Stimulated activated CD8-positive, alpha-beta memory T cell treated with anti-CD3 and anti-CD28 coated beads, Interleukin-15, amount 100 ng/mL, for 1 hour (primary cell): ENCODE measurements at places on chromosomes 1 and 21.
A peak's percentile ranks its signal among the peaks of the same experiment; 100 is the strongest.

DNA sequence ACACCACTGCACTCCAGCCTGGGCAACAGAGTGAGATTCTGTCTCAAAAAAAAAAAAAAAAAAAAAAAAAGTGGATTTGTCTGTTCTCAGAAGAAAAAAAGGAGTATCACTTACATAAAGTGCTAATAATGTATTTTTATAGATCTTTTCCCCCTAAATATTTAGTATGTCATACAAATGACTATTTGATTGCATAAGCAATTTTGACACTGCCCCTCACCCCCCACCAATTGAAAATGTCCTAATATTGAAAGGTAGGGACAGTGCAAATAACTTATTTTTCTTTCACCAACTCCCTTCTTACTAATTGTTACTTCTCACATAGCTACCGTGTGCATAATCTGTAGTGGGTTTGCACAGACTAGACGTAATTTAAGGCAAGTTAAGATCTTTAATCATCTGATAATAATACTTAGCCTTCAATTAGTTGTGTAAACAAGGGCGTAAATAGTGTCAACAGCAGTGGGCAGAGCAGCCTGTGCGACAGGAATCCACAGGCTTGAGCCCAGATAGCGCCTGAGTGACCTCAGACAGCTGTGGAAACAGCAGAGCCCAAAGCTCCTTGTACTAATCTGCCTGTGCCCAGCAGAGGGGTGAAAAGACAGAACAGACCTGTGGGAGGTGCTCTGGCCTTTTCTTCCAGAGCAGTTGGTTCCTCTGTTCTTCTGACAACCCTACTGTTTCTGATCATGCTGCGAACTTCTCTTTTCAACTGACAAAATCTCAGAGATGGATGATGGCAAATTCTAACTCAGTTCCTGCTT lies 4.5 kb upstream of the IER5 start:
- peak; percentile 29 for DNase-seq

DNA sequence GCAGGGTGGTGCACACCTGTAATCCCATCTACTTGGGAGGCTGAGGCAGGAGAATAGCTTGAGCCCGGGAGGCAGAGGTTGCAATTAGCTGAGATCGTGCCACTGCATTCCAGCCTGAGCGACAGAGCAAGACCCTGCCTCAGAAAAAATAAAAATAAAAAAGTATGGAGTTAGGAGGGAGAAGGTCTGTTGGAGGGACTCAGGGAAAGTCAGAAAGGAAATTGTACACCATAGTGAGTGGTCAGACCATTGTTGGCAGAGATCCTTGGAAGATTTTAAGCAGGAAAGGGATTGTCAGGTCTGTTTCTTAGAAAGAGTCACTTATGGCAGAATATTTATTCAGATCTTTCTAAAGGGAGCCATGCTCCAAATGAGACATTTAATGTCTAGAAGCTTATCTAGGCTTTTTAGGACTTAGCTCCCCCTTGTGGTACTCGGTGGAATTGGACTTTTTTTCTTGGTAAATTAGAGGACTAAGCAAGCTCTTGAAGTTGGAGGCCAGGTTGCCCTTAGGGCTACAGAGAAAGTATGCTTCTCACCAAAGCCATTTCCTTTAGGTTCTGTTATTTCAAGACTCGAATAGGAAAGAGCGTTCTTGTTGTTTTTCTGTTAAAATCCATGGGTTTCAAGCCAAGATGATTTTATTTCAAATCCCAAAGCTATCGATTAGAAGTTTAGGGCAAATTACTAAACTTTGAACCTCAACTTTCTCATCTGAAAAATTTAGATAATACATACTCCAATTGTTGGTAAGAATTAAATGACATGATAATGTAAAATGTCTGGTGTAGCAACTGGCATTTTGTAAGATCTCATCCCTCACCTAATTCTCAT lies 16.5 kb downstream of the MIA3 start:
- peak; percentile 65 for DNase-seq

- no peak for DNase-seq
These were observed 23.5 kb downstream of the MIA3 start for GRCh38 chr1:222641269-222641948.

DNA sequence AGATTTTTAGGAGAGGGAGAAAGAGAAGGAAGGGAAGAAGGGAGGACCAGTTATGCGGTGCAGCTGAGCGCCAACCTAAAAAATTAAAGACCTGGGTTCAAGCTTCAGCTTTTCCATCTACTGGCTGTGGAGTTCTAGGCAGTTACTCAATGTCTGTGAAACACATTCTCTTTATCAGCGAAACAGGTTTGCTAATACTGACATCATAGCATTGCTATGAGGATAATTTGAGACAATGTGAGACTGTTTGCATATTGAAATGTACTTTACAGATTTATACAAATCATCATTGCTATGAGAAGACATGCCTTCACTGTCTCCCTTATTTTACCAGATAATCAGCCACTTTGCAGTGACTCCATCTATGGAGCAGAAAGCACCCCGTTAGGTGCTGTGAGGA lies 222.9 kb upstream of the SGIP1 start:
- DNase-seq = no peak

- DNase-seq = no peak
These were observed 1.4 kb upstream of the S100A4 start for GRCh38 chr1:153546796-153547559.

DNA sequence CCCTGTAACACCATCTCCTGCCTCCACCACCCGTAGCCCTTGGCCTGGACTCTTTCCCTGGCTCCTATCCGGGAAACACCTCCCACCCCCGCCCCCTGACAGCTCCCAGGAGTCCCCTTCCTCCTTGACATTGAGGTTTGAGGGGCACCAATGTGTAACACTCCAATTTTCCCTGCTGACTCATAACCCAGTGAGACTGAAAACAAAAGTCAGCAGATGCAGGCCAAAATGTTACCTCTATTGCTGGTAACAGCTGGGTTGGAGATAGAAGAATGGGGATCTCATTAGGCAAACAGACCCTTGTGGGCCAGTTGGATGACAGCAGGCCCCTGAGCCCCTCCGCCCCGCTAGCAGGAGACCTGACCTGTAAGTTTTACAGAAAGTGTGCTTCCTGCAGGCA lies 237.2 kb downstream of the KAZN start:
- DNase-seq = no peak

GRCh38 chr1:1666526-1666925 lies 7.7 kb upstream of the CDK11B start:
- DNase-seq = no peak

DNA sequence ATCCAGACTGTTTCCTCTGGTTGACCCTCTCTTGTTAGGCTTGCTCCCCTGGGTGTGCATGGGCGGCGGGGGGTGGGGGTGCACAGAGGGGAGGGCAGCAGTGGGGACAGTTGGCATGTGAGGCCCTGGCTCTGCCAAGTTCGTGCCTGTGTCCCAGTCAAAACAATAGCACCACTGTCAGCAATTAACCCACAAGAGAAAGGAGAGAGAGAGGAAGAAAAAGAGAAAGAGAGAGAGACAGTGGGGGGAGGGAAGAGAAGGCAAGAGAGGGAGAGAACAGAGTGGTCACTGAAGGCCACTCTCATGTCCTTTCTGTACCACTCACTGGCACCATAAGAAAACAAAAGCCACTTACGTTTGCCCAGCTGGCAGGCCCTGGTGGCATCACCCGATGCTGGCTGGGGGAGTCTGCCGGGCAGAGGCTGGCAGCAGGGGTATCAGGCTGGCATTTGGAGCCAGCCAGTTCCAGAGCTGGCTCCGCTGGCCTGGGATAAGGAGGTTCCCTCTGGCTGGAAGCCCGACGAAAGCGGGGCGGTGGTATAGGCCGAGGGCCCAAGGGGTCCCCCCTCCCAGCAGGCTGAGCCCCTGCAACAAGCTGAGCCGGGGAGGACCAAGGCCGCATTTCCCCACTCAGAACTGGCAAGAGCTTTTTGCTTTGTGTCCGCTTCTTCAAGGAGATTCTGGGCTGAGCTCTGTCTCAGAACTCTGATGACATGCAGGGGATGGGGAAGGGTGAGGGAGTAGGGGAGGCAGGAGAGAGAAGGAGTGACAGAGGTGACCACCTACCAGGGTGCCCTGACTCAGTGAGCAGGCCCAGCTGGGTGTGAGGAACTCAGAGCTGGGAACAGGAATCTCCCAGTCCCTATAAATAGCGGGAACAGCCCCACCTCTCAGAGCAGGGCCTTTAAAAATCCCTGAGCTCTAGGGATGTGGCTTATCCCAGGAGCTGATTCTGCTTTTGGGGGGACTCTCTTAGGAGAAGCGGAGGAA lies 27.9 kb downstream of the PIK3C2B start:
- DNase-seq = no peak

DNA sequence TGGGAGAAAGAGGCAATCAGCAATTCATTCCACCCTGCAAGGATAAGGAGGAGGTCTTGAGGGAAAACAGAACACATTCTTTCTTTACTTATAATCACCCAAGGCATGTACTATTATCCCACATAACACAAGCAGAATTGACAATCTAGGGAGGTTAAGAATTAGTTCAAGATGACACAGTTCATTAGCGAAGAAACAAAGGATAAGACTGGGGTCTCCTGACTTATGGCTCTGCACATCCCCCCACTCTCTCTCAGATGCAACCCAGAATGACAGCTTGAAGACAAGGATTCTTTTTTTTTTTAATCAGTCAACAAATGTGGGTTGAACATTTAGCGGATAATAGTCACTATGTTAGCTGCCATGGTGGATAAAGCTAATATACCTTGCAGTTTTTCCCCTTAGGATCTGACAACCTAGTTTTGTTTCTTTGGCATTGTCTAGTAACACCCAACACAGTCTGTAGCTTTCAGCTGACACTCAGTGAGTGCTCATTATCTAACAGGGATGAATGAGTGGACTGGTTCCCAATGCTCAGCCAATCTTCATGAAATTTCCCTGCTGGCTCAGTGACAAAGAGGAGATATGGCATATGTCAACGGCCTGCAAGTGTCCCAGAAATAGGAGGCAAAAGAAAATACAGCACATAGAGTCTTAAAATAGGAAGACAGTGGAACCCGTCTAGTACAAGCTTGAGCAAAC lies 35.1 kb downstream of the RXRG start:
- no peak for DNase-seq

- DNase-seq = no peak
These were observed 51.5 kb upstream of the PTCH2 start for GRCh38 chr1:44894591-44894990.

DNA sequence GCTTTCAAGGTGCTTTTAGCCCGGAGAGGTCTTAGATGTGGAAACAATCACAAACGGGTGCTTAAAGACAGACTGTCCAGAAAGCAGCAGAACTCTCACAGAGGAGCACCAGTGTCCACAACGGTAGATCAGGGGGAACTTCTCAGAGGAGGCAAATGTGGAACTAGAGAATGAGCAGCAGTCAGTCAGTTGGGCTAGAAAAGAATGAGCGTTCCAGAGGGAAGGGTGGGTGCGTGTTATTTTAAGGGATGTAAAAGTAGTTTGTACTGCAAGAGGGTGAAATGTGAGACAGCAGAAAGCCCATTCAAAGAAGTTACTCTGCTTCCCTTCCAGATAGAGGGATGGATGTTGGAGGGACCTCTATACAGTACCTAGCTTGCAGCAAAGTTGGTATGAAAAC lies 30.9 kb downstream of the RGS5 start:
- DNase-seq = no peak

DNA sequence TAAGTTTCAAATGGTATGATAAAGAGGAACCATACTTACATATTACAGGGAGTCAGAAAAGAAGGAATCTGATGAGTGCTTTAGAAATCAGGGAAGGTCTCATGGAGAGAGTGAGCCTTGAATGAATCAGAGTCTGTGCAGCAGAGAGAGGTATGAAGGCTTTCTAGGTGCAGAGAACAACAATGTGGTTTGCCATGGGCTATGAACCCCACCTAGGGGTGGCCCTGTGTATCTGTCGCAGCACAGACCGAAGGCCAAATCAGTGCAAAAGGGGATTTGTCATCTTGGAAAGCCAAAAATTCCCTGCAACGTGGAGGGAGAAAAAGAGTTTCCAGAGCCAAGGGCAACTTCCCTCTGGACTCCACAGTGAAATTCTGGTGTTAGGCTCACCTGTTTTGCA lies 3.5 kb downstream of the PAPPA2 start:
- DNase-seq = no peak

DNA sequence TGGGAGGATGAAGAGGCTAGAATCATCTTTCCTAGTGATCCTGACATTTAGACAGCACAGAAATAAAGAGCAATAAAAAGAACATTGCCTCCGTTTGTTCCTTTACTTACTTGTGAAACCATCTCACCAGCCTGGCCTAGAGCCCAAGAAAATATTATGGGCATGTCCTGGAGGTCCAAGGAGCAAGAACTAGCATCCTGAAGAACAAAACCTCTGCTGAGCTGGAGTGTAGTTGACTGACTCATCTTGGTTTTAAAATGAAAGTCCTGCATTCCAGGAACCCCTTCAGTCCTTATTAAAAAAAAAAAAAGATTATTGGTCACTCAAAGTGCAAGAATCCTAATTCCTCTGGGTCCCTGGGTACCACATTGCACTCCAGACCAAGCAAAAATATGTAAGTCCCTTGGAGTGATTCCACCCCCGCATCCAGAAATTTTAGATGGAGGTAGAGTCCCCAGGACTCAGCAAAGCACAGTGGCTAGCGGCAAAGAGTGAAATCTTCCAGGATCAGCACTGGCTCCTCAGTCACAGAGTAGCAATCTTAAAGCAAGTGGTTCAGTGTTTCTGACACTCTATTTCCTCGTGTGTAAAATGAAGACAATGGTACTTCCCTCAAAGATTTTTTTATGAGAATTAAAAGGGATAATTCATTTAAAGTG lies 7.0 kb downstream of the SMCP start:
- no peak for DNase-seq

- no peak for DNase-seq
These were observed 3.7 kb downstream of the PFKL start for GRCh38 chr21:44303490-44303981.

GRCh38 chr1:173266841-173267240 lies 59.7 kb upstream of the TNFSF4 start:
- DNase-seq = no peak
